ENCODE measurements at places on chromosomes 13 and 19.

GRCh38 chr19:6720369-6721137 lies at the start of gene C3:
TSS of gene C3 (minus strand) at chr19:6720650. CDS start at chr19:6720589, 61 bp downstream.
- peak; percentile 38 for DNase-seq

DNA sequence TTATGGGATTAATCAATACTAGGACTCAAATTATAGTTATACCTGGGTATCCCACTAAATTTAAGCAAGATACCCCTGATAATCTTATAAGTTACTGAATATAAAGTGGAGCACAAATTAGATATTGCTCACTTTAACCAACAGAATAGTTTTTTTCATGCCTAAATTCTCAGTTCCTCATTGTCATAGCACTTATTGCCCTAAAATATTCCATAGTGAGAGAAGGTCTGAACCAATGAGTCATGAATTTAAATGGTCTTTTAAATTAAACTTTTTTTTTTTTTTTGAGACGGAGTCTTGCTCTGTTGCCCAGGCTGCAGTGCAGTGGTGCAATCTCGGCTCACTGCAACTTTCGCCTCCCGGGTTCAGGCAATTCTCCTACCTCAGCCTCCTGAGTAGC lies 42.4 kb downstream of the ZNF136 start:
- DNase-seq = no peak

- DNase-seq = no peak
Measured at GRCh38 chr19:55650126-55650557, 2.1 kb downstream of the CCDC106 start.

DNA sequence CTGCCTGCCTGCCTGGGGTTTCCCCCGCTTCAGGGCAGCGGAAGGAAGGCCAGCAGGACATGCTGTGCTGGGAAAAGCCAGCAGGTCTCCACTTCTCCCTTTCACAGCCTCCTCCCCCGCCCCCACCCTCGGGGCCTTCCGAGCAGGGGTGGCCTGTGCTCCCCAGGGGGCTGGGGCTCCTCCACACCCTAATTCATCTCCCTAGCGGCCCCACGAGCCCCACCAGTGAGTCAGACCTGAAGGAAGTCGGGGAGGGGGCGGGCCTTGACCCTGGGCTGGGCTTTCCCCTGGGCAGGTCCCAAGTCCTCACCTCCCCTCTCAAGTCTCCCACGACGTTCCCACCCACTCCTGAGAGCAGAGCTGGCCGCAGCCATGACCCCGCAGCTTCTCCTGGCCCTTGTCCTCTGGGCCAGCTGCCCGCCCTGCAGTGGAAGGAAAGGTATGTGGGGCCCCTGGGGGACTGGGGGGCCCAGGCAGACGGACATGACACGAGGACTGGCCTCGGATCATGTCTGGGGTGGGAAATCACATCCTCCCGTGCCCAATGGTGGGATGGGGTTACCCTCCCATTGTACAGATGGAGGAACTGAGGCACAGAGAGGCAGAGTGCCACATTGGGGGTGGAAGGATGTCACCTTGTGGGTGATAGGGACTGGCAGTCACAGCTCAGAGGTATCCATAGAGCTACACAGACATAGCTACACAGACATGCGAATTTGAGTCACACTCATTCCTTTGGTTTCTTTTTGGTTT lies at the start of gene EBI3:
EBI3 (plus strand) TSS at position 345 of the 753 bp plus-strand sequence; CDS start at position 373, 28 bp downstream.
- DNase-seq = peak; percentile 24

GRCh38 chr19:7883105-7883504 lies 5.2 kb upstream of the LRRC8E start:
- no peak for DNase-seq

DNA sequence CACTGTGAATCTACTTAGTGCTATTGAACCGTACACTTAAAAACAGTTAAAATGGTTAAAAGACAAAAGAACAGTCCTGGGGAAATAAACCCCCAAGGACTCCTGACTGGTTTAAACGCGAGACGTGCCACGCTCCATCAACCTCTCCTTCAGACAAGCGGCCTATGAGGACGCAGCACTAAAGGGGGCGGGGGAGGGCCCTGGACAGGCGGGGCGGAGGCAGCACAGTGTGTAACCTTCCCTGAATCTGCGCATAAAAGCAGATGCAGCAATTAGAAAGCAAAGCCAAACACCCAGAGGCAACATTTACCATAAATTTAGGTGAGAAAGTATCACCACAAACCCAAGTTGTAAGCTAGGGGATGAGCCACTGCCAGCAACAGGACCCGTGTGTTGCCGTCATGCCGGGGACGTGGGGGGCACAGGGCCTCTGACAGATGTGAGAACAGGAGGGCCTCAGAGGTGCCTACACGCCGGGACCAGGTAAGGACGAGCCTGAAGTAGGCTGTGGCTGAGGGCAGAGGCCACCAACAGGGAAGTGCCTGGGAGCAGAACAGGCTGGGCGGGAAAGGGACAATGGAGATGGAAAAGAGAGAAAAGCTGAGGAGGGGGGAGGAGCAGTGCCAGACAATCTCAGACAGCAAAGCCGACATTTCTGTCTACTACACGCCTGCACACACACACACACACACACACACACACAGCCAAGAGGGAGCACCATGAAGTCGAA lies 15.3 kb upstream of the ADPRHL1 start:
- DNase-seq = no peak

GRCh38 chr19:41341669-41342490 lies 11.8 kb downstream of the TGFB1 start:
- DNase-seq = no peak

- DNase-seq = no peak
Measured at GRCh38 chr19:41233748-41234240, 14.8 kb downstream of the AXL start.
